Esophagus squamous epithelium (tissue), 5 donors: ENCODE measurements at places on chromosomes 1 and 21.

DNA sequence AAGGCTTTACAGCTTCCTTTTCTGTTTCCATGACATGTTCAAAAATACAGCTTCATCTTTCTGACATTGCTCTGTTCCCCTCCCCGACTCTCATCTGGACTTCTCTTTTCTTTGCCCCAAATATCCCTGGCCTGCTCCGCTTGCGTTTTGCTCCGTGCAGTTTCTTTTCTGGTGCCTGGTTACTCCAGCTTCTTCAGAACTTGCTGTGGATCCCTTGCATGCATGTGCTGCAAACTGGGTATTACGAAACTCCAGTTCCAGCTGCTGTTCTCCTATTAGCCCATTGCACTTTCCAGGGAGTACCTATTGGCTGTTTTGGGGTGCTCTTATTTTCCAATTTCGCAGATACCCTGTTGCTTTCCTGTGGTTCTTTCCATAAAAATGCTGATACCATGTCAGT lies 9.9 kb upstream of the NDC1 start:
- DNase-seq = no peak

- DNase-seq = no peak
These were observed 48.6 kb upstream of the PLA2G2C start for GRCh38 chr1:20234788-20235535.

DNA sequence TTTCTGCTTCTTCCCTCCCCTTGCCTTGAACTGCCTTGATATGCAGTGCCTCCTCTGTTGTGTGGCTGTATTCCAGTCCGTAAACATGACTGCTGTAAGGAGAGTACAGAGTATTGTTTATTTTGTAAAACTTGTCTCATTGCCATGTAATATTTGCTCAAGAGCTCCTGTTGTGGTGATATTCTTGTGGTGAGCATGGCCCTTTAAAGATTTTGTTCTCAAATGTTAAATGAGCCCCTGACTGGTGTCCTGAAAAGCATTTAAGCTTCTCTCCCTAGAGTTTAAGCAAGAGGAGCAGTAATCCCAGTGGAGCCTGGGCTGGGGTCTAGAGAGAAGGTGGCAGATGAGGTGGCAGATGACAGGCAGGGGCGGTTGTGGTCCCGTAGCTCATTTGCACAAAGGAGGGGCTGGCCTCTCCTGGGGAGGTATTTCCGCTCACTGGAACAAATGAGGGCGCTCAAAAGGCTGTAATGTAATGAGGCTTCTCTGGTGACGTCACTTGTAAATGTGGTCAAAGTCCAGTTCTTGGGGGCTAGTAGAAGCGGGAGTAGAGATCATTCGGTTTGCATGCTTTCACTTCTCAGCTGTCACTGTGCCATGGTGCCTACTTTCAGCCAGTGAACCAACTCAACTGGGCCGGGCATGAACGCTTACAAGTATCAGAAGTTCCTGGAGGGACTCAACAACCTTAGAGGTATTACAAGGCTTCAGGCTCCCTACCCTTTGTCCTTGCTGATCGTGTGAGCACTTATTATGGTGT lies 46.0 kb upstream of the MACF1 start:
- no peak for DNase-seq

DNA sequence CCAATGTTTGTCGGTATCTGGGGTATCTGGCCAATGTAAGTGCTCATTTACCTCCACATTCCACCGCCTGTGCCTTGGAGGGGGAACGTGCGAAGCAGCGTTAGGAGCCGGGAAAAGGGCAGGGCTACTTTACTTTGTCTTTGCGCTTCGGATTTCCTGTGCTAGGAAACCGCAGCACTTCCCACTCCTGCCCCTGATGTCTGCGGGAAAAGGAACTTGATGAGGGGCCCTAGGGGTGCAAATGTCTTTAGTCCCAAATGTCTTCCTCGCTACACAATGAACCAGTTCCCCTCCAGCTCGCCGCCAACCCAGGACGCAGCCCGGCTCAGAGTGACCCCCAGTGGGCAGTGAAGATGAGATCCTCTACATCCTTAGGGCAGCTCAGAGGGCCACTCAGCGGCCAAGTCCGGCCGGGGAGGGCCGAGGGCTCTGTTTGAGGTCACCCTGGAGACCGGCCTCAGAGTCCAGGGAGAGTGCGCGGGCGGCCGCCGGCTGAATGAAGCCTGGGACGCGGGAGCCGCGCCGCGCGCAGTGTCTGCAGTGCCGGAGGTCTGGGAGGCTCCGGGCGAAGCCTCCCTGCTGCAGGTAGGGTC lies at the start of gene DYNLT5:
Gene DYNLT5 (plus strand): TSS at position 460 of the 593 bp plus-strand sequence. CDS start 2,200 bp downstream, outside the sequence.
- DNase-seq = no peak

DNA sequence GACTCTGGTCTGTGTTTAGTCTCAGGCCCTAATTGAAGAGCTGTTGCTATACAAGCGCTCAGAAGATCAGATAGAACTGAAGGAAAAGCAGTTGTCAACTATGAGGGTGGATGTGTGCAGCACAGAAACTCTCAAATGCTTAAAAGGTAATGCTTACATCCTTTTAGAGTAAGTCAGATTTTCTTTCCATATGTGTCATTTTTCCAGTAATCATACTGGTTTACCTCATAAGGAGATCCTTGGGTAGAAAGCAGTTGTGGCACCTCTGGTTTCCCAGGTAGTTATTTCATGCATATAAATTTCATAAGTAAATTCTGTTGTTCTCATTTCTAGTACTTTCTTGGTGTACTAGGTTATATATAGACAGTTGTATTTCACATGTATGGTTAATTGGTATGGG lies 43.0 kb upstream of the TARS2 start:
- no peak for DNase-seq

DNA sequence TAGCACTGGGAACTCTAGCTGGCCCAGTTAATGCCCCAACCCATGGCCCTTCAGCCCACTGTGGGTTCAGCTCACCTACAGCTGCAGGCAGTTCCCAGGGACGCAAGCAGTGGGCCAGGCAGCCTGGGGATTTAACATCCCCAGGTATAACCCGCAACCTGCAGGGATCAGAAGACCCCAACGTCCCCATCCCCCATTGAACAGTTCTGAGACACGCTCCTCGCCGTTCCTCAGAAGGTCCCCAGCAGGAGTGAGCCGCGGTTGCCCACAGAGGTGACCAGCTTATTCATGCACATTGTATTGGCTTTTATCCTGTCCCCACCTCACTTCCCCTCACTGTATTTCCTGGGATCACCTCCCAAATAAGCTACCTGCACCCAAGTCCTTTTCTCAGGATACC lies 5.0 kb upstream of the MATN1 start:
- no peak for DNase-seq

GRCh38 chr1:101203820-101204540 lies 32.8 kb upstream of the S1PR1 start:
- no peak for DNase-seq

GRCh38 chr1:39533442-39533841 lies 42.0 kb downstream of the BMP8A start:
- DNase-seq = no peak

- DNase-seq = no peak
These were observed 31.8 kb downstream of the ZNF496 start for GRCh38 chr1:247299723-247300381.
